ENCODE measurements at places on chromosomes 5 and 9.

DNA sequence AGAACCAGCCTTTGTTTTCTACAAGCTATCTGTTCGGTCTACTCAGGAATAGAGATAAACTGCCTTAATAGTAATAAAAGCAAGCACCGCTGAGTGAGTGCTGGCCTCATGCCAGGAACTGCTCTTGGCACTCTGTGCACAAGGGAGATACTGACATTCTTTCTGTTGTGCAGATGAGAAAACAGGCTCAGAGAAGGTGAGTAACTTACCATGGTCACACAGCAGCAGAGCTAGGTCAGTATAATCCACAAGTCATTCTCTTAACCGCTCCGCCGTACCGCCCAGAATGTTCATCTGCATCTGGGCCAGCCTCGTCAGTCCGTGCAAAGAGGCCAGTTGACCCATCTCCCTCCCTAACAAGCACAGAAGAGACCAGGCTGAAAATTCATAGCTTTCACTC, 27.4 kb downstream of the QRFP start:
- DNase-seq = peak; percentile 87

DNA sequence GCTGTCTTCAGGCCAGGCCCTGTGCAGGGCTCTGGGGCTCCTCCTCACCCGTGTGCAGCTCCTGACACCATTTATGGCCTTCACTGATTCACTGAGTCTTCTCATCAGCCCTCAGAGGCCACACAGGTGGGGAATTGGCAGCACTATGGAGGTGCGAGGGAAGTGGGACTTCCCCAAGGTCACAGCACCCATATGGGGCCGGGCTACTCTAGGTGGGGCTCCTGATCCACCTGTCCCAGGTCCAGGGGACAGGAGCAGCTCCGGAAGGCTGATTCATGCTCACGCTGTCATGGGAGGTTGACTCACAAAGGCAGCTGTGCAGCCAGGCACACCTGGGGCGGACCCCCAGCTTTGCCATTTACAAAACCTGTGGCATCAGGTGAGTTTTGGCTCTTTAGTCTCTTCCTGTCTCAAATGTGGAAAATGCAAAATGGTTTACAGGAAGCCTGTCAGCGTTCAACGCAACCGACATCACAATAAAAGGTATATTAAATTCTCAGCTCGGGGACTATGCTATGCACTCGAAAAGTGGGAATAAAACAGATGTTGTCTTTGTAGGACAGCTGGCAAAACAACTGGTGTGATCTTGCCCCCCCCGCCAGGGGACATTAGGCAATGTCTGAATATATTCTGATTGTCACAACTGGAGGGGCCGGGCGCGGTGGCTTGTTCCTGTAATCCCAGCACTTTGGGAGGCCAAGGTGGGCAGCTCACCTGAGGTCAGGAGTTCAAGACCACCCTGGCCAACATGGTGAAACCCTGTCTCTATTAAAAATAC, 15.0 kb downstream of the NAIF1 start:
- DNase-seq = no peak

DNA sequence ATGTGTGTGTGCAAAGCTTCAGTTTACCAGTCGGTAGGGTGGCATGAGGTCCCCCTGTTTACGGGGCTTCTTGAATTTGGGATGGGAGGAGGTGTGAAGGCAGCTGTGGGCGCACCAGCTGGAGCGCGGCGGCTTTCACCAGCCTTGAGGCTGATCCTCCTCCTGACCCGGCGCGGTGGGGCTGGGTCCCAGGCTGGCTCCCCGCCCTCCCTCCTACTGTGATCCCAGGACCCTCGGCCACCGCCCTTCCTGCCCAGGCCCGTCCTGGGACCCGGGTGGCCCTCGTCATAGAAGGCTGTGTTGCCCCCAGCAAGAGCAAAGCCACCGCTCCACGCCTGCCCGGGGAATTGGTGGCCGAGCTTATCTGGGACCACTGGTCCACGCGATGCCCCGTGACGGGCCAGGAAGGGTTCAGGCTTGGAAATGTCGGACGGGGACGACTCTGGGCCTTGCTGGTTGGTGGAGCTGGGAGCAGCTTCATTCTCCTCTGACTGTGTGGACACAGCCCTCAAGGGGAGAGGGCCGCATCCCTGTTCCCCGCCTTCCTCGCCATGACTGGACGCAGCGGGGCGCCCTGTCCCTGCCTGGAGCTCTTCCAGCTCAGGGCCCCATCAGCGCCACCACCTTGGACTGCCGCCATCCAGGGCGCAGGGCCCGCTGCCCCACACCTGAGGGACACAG, 271.1 kb upstream of the IRX1 start:
- DNase-seq = no peak

DNA sequence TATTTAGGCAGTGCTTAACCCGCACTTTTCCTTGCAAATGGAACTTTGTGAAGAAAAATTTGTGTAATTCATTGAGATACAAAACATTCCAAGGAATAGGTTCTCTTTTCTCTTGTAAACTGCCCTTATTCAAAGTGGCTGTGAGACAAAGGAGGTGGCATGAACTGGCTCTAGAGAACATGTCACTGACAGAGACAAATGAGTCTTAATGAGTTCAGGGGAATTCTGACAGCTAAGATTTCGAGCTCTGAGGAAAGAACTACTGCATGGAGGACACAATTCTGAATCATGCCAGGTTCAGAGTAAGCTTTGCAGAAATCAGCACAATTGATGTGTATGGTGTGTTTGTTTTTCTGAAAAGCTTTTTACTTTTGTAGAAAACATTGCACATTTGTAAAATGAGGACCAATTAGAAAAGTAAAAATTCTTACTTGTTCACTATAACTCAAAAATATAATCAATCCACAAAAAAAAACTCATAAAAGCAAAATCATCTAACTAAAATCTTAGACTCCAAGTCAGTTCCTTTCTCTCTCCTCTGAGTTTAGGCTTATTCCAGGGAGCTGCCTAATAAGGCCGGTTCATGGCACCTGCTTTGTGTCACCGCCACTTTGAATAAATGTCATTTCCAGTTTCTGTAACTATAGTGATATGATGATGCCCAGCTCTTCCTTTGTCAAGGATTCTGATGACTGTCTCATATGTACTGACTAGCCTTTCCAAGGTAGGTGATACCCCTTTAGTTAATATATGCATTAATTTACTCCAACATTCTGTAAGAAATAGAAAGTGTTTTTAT, 163.2 kb downstream of the HCN1 start:
- DNase-seq = no peak

DNA sequence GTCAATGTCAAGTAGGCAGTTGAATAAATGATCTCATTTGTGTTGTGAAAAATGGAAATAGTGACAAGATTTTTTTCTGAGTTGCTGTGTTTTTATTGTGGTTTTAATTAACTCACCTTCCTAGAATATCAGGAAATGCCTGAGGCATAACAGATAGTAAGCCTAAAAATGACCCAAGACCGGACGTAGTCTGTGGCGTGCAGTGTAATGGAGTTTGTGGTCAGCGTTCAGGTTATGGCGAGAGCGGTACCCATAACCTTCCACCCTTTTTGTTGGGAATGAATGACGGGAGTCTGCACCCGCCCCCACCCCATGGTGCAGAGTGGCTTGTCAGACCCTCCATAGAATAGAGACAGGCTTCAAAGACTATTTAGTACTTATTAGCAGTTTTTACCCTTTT, 119.3 kb downstream of the GALNT10 start:
- DNase-seq = no peak

DNA sequence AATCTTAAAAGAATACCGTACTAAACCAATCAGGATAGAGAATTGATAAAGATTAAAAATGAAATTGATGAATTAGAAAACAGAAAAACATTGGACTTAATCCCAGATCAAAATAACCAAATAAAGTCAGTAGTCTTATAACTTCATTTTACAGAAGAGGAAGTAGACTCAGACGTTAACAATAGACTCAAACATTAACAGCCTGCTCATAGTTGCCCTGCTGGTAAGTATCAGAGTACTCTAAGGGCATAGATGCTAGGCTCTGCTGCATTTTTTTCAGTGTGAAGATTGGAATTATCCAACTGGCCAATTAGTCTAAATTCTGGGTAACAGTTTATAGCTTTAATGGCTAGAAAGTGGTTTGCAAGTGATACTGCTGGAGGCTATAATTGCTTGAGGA, 42.9 kb downstream of the ADGRV1 start:
- DNase-seq = no peak

All from aorta (tissue), 5 donors.